ENCODE measurements at places on chromosomes 11 and 22.

- DNase-seq, result no peak
Measured at GRCh38 chr22:45537734-45538181, 35.1 kb downstream of the FBLN1 start.

GRCh38 chr11:72439455-72439854 lies 5.1 kb upstream of the CLPB start:
- DNase-seq, result no peak

DNA sequence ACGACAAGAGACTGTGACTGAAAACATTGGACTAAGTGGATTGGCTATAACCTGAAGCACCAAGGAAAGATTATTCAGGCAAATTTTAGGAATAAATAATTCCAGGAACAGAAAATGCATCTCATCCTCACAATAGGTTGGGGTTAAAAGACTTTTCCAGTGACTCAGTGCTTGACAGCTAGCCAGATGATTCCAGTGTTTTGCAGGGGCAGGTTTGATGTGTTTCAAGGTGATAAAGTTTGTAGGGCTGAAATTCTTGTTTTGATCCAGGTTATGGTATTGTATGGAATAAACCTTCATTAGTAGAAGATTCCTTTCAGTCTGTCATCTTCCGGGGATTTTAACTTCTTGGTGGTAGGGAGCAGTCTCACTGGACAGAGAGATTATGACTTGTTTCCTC lies 2.3 kb downstream of the EXT2 start:
- no peak for DNase-seq

DNA sequence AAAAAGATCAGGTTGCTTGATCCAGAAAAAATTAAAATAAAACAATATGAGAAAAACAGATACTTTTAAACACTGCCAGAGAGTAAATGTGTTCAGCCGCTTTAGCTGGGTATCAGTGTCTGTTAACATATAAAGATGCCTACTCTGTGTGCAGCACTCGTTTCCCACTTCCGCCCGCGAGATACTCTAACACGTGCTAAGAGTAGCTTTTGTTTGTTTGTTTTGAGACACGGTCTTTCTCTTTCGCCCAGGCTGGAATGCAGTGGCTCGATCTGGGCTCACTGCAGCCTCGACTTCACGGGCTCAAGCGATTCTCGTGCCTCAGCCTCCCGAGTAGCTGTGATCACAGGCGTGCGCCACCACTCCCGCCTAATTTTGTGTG lies 531 bp upstream of the MEN1 start:
- DNase-seq, result peak; percentile 72

DNA sequence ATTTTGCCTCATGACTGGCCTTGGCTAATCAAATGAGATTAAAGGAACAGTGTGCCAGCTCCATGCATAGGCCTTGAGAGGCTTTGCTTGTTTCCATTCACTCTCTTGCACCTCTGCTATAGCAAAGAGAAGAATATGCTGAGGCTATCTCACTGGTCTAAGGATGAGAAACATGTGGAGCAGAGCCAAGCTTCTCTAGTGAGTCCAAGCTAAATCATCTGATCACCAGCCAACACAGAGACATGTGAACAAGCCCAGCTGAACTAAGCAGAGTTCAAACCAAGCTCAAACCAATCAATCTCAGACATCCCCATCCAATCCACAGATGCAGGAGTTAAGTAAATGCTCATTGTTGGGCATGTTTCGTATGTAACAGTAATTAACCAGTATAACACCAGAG lies 69.4 kb upstream of the API5 start:
- no peak for DNase-seq

DNA sequence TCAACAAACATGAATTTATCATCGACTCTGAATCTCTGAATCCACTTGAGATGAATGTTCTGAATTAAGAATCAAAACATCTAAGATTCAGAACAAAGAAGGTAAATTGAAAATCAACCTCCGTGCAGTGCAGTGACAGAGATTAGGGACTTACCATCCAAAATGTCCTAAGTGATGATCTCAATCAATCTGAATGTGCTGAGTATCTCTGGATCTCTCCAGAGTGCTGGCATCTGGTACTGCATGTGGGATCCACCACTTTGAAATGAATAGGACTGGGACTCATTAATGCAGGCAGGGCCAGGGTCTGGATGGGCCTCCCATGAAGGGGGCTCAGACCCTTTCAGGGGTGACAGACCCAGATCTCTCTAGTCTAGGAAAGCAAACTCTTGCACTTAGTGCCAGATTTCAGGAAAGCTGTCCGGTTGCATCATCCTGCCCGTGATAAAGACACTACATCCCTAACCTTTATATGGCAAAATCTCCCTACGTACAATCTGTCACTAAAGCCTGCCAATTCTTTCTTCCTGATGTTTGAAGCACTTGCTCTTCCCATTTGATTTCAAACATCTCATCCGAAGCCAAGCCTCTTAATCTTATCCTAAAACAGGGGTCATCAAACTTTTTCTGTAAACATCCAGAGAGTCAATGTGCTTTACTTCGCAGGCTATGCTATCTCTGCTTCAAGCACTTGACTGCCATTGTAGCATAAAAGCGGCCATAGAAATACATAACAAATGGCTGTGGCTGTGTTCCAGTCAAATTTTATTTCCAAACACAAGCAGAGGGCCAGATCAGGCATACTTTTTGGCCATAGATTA lies 263.3 kb downstream of the LARGE1 start:
- peak; percentile 54 for DNase-seq

GRCh38 chr22:43978558-43978957 lies 23.3 kb downstream of the SAMM50 start:
- no peak for DNase-seq

DNA sequence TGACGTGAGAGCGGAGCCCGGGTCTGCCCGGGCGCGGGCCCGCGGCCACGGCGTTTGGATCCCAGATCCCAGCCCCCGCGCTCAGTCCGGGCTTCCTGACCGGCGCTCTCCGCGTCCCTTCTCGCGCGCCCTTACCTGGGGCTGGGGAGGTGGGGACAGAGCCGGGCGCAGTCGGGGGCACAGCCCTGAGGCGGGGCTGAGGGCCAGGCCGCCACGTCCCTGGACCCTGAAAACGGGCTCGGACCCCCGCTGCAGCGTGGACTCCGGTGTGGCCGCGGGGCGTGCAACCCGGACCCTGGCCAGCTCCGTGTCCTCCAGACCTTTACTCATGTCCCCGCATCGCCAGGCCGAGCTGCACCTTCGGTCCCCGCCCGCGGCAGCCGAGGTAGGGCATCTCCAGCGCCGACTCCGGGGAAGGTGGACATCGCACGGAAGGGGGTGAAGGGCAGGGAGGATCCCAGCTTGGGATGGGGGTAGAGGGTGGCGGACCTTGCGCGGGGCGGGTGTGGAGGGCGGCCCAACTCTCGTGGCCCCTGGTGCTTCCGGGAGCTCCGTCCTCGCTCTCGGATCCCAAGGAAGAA lies 9.9 kb upstream of the AIFM3 start:
- peak; percentile 58 for DNase-seq

- no peak for DNase-seq
Measured at GRCh38 chr11:73380331-73380730, 4.1 kb downstream of the RELT start.

DNA sequence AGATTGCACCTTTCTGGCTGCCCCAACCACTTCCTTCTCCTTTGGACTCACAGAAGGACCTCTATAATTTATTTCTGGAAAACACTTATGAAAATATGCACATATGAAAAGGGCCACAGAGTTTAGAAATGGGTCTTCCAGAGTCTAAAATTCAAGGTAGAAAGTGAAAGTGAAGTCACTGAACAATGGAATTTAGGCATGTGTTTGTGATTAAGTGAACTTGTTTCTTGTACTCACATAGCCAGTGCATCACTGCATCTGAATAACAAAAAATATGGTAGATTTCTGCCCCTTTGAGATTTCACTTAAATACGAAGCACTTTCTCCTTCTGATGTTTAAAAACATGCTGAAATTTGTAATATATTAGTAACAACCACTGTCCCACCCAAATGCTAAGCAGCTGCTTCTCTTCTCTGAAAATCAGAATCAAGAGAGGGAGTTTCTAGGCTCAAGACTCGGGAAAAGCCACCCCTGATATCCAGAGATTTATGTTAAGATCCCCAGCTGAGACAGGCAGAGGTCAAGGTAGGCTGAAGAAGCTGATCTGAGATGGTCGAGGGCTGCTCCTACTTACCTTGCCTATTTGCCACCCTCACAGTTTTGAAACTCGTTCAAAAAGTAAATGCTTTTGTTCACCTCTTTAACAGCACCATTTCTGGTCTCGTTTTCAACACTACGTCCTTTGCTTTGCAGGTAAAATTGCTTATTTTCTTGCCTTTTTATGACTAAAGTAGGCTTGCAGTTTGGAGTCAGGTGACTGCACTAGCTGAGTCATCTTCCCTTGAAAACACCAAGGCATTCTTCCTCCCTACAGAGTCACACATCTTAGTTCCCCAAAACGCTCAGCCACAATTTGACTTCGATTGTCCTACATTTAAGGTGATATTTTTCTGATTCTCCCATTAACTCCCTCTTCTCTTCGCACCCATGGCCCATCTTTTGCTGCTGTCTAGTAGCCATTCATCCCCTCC lies at the start of gene XKR3:
Gene XKR3 (minus strand): TSS at position 696 of the 972 bp plus-strand sequence. CDS start 17,338 bp downstream, outside the sequence.
- DNase-seq, result peak; percentile 7

GRCh38 chr11:16890442-16890841 lies 123.8 kb downstream of the PLEKHA7 start:
- no peak for DNase-seq

- DNase-seq, result no peak
Measured at GRCh38 chr11:22510741-22511140, 114.9 kb downstream of the FANCF start.

DNA sequence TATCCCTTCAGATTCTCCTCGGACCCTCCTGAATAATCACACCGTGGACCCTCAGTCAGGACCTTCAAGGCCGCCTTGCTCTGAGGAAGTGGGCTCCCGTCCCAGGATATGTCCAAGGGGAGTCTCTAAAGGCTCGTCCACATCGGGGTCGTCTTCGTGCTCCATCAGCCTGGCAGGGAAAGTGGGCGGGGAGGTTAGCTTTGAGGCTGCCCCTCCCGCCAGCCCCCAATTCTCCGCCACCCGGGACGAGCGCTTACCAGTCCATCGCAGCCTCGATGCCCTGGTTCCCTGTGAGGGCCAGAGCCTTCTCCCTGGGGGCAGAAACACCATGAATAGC lies 472 bp downstream of the UBXN1 start:
- no peak for DNase-seq

DNA sequence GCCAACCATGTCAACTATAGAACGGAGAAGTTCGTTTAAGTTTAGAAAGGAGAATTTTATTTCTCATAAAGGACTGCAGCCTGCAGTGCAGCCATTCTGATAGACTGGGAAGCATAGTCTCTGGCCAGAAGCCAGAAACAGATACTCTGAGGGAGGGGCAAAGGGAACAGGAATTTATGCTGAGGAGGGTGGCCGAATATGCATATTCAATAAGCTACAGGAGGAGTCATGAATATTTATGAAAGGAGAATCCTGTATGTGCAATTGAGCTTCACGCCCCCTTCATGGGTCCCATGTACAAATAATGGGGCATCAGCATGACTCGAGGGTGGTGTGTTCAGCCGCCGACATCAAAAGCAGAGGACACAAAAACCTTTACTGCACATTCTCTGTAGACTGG lies 199.9 kb downstream of the CWF19L2 start:
- no peak for DNase-seq

GRCh38 chr11:134980819-134981710 lies 569.0 kb upstream of the B3GAT1 start:
- DNase-seq, result no peak

- DNase-seq, result no peak
Measured at GRCh38 chr11:64306876-64307622, 1.7 kb downstream of the ESRRA start.

DNA sequence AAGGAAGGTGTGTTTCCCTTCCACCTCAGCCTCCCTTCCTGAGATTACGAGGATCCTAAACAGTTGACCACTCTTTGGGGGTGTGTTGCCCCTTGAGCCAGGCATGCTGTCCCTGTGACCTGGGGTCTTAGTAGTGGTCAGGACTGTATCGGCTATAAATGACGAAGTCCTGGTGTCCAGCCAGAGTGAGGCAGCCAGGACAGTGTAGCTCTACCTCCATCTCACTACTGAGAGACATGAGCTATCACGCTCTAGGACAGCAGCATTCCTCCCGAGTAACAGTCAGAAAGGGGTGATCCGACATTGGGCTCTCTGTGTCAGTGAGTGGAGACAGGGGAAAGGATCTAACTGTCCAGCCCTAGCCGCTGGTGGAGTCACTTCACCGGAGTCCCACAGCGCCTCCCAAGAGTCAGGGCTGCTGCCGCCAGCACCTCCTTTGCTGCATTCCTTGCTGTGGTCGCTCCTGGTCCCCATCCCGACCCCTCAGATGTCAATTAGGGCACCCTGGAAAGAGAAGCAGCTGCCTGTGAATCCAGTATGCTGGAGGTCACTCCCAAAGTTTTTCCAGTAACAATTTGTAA lies 3.3 kb upstream of the B3GNT6 start:
- no peak for DNase-seq

DNA sequence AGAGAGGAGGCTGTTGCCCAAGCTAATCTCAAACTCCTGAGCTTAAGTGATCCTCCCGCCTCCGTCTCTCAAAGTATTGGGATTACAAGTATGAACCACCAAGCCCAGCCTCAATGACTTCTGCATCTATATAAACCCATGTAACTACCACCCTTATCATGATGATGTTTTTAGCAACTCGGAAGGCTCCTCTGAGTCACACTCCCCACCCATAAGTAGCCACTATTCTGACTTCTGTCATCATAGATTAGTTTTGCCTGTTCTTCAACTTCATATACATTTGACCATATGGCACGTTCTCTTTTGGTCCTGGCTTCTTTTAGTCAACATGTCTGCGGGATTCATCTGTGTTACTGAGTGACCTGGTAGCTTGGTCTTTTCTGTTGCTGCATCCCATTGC lies 6.4 kb upstream of the FOSL1 start:
- no peak for DNase-seq

- peak; percentile 60 for DNase-seq
Measured at GRCh38 chr11:32006799-32007388, 84.0 kb upstream of the RCN1 start.

DNA sequence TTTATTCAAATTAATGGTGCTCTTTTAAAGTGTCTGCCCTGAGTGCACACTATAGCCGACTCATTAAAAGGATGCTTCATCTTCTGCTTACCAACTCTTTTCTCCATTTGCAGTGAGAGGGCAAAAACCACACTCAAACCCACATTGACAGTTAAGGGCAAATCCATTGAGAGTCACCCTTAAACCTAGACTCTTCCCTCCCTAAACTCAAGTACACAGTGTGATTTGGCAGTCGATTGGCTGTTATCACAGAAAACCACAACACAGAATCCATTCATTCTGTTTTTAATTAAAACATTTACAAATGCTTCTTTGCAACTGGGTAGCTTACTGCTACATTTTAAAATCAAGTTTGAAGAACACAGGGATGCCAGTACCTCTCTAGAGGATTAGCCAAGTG lies 120.0 kb downstream of the CADM1 start:
- no peak for DNase-seq

DNA sequence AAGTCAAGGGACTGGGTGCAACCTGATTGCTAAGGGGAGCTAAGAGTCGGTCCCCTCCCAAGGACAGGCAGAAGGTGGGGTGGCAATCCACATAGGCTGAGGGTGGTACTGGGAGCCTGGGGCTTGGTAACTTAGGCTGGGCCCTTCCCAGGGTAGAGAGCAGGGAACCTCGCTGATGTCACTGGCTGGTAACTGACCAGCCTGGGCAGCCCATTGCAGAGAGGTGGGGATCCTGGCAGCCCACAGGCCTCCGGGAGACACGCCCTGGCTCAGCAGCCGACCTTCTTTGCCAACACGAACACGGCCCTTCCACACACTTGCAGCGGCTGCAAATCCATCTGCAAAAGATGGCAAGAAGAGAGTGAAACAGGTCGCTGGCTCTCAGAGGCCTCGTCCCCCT lies 25.4 kb downstream of the A4GALT start:
- DNase-seq, result no peak
